ENCODE measurements at places on chromosomes 4 and X. TPM values are rescaled to one million over a fixed set of nuclear protein-coding genes. Genes with fewer than 3 reads are reported as not detected.

The F11 gene
- total RNA-seq = 0.42 TPM

The DOK7 gene
- 8.6 TPM for total RNA-seq

The LIN54 gene
- 40.8 TPM for total RNA-seq

The ATOH1 gene
- not detected for total RNA-seq

The TLR2 gene
- not detected for total RNA-seq

DNA sequence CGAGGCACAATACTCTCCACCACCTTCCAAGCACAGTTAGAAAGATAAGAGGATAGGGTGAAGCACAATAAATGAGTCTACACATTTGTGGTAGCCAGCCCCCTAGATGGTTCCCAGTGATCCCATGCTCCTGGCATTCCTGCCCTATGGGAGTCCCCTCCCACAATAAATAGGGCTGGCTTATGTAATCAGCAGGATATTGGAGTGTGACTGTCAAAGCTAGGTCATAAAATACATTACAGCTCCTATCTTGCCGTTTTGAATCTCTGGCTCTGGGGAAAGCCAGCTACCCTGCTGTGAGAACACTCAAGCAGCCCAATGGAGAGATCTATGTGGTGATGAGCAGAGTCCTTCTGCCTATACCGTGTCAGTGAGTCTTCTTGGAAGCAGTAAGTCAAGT lies 198.7 kb upstream of the NOCT start:
- no peak for DNase-seq
- H3K36me3 ChIP-seq = no peaks in the 10 kb centered on the region
- H3K4me3 ChIP-seq = no peak overlapping the region
- no peak overlapping the region for H3K27ac ChIP-seq

- H3K36me3 ChIP-seq = no peaks in the 10 kb centered on the region
- no peaks in the 10 kb centered on the region for H3K27me3 ChIP-seq
- no peak for DNase-seq
- H3K27ac ChIP-seq = no peak overlapping the region
- H3K4me1 ChIP-seq = no peaks in the 10 kb centered on the region
Observed at GRCh38 chrX:70049406-70049805, 332 bp downstream of the AWAT2 start.

GRCh38 chrX:130108647-130109428 lies 1.5 kb downstream of the ELF4 start:
- H3K36me3 ChIP-seq = no peaks in the 10 kb centered on the region
- H3K4me3 ChIP-seq = peak overlapping the region; percentile 61

- H3K27ac ChIP-seq = no peak overlapping the region
- H3K27me3 ChIP-seq = no peaks in the 10 kb centered on the region
- DNase-seq = no peak
- no peak overlapping the region for H3K4me3 ChIP-seq
Observed at GRCh38 chrX:139924696-139925095, 8.2 kb downstream of the ATP11C start.

- no peak overlapping the region for H3K27ac ChIP-seq
- no peak overlapping the region for H3K4me3 ChIP-seq
- H3K36me3 ChIP-seq = no peaks in the 10 kb centered on the region
- no peaks in the 10 kb centered on the region for H3K27me3 ChIP-seq
- no peak for DNase-seq
- no peaks in the 10 kb centered on the region for H3K4me1 ChIP-seq
Observed at GRCh38 chr4:72448231-72448630, 120.8 kb downstream of the ADAMTS3 start.

GRCh38 chrX:22325096-22325495 lies 52.4 kb downstream of the CBLL2 start:
- H3K27me3 ChIP-seq = no peaks in the 10 kb centered on the region
- no peak overlapping the region for H3K4me3 ChIP-seq
- no peaks in the 10 kb centered on the region for H3K36me3 ChIP-seq
- no peak overlapping the region for H3K27ac ChIP-seq
- DNase-seq = no peak
- peaks cover 3% of the 10 kb centered on the region for H3K4me1 ChIP-seq

GRCh38 chr4:23943478-23943877 lies 53.6 kb upstream of the PPARGC1A start:
- H3K4me1 ChIP-seq = peaks cover 11% of the 10 kb centered on the region
- no peaks in the 10 kb centered on the region for H3K36me3 ChIP-seq
- no peak for DNase-seq
- H3K27me3 ChIP-seq = no peaks in the 10 kb centered on the region
- no peak overlapping the region for H3K4me3 ChIP-seq
- H3K27ac ChIP-seq = no peak overlapping the region

Measured in SJCRH30 (cell line).